ENCODE measurements at places on chromosomes 3 and 15.

GRCh38 chr3:193190146-193190786, 50.8 kb upstream of the PLAAT1 start:
- H3K27ac ChIP-seq = no peak overlapping the region
- peak; percentile 37 for DNase-seq
- no peak overlapping the region for H3K4me3 ChIP-seq
- H3K4me1 ChIP-seq = no peaks in the 10 kb centered on the region
- H3K27me3 ChIP-seq = no peaks in the 10 kb centered on the region

GRCh38 chr3:178078953-178079352, 457.3 kb upstream of the KCNMB2 start:
- H3K27me3 ChIP-seq = no peaks in the 10 kb centered on the region
- H3K4me3 ChIP-seq = no peak overlapping the region
- no peaks in the 10 kb centered on the region for H3K4me1 ChIP-seq
- DNase-seq = no peak

- H3K4me3 ChIP-seq = no peak overlapping the region
- H3K27me3 ChIP-seq = no peaks in the 10 kb centered on the region
- H3K36me3 ChIP-seq = no peaks in the 10 kb centered on the region
- peaks cover 6% of the 10 kb centered on the region for H3K4me1 ChIP-seq
Measured at GRCh38 chr3:37892927-37893600, 31.4 kb downstream of the CTDSPL start.

DNA sequence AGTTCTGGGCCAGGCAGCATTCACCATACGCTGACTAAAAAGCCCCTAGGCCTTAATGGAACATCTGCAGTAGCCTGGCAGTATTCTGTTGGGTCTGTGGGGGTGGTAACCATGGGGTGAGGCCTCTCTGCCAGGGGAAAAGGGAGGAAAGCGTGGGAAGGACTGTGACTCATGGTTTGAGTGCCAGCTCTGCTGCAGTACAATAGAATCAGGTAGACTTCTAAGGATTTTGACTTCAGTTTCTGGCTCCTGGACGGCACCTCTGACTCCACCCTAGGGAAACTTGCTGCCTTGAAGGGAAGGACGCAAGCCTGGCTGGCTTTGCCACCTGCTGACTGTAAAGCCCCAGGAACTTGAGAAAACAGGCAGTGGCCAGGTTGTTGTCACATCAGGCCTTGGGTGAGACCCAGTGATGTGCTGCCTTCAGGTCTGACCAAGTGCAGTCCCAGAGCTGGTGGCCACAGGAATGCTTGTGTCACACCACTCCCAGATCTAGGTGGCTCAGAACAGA, 148.6 kb downstream of the SUCNR1 start:
- H3K4me3 ChIP-seq = no peak overlapping the region
- H3K4me1 ChIP-seq = no peaks in the 10 kb centered on the region
- no peak for DNase-seq
- H3K27ac ChIP-seq = no peak overlapping the region
